ENCODE measurements at places on chromosomes 12 and 14. TPM values are rescaled to one million over a fixed set of nuclear protein-coding genes. Genes with fewer than 3 reads are reported as not detected.

DNA sequence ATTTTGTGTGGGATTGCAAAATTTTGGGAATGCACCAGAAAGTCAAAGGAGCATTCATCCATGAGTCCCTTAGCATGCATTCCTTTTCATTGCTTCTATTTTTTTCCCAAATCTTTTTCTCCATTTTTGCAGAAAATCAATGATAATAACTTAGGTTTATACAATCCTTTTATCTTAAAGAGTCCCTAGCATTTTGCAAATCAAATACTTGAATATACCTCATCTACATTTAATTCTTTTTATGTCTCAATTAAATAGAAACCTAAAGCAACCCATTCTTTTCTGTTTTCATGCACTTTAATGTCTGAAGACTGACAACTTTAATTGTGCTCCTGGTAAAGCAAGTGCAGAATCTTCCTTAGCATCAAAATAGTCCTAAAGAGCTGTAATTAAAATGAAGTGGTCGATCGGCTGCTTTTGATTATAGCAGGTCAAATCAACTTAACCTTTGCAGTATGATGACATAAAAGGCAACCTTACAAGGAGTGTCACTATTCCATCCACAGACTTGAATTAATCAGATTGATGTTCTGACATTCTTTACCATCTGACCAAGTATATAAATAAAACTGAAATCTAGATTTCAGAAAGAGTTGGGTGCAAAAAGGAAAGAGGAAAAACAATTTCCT is 168.4 kb downstream of the ALG10B start:
- no peak for DNase-seq

DNA sequence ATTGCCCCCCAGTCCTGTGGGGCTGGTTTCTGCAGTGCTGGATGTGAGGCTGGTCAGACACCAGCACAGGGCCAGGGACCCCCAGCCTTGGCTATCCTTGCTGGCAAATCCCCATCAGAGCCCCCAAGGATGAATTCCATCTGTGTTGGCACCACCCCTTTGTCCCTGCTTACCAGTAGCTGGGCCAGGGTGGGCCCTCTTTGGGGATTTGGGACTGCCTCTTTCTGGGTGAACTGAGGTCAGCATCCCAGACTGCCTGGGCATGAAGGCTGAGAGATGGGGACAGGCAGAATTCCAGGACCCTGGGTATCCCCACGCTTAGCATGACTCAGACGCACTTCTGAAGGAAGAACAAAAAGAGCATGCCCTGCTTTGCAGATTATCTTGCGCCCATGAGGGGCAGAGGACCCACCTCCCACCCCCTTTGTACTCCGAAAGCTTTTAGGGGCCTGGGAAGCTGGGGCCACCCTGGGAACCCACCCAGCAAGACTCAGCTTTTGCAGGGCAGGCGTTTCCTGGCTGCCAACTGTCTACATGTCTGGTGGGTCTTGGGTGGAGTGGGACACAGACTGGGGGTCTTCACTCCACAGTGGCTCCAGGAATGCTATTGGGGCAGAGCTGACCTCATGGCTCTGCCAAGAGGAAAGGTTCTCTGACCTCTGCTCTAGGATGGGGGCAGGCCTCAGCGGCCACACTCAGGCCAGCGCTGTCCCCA is 26.8 kb downstream of the RFLNA start:
- DNase-seq, result no peak

DNA sequence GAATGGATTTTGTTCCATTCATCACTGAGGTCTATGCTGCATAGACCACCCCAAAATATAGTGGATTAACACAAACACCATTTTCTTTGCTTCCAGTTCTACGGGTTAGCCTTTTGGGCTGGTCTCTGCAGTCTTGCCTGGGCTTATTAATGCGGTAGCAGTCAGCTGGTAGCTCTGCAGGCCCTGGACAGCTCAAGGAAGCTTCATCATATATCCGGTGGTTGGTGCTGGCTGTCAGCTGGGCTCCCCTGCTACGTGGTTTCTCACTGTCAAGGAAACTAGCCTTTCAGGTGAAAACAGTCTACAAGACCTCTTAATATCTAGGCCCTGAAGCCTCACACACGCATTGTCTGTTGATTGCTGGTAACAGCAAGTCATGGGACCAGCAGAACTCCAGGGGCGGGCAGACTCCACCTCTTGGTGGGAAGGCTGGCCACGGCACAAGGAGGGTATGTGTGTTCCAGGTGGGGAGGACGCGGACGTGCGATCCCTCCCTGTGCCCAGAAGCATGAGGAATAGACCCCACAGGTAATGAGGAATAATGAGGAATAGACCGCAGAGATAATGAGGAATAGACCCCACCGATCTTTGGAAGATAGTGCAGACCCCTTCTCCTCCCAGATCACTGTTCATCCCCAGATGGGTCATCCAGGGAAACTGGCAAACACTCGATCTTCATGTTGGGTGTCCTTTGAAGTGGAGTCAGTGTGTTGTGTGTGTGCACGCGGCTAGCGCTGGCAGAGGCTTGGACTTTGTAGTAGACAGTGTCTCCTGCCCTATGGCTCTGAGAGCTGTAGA is 13.3 kb downstream of the TSPAN9 start:
- DNase-seq, result peak; percentile 67

KCNC2 gene
- total RNA-seq, result not detected

- no peak for DNase-seq
Observed at GRCh38 chr12:21308785-21309184, 25.9 kb downstream of the SLCO1A2 start.

TTC6 gene
- total RNA-seq, result not detected

- DNase-seq, result no peak
Observed at GRCh38 chr12:3119756-3120601, 42.8 kb downstream of the TSPAN9 start.

DNA sequence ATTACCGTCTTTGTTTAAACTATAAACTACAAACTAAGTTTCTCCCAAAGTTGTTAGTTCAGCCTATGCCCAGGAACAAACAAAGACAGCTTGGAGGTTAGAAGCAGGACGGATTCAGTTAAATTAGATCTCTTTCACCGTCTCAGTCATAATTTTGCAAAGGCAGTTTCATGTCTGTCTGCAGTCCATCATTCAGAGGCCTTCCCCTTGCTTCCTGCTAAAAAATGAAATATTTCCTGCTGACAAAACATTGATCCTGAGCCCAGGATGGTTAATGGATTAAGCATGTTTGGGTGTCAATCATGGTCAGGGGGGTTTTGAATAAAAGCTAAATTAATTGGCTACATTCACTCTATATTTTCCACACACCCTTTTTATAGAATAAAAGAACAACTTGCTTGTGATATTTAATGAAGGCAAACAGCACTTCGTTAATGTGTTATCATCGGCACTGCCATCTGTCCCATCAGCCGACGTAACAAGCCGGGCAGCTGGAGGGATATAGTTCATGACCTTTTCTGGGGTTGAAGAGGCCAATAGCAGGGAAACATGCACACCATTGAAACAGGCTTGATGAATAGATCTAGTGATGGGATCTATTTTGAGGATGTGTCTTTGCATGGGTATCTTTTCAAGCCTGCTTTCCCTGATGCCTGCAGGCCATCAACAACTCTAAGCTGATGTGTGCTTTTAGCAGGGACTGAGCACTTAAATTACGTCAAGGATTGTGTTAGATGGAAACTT is 521.3 kb upstream of the TMEM132C start:
- no peak for DNase-seq

- DNase-seq, result no peak
Observed at GRCh38 chr14:91493169-91493568, 16.9 kb downstream of the PPP4R3A start.

GRCh38 chr14:93902619-93903307 is 24.4 kb upstream of the FAM181A start:
- no peak for DNase-seq

GOLGA3 gene
- 56.6 TPM for total RNA-seq

KCNH5 gene
- total RNA-seq, result 0.03 TPM

TSHR gene
- 3.1 TPM for total RNA-seq

DNA sequence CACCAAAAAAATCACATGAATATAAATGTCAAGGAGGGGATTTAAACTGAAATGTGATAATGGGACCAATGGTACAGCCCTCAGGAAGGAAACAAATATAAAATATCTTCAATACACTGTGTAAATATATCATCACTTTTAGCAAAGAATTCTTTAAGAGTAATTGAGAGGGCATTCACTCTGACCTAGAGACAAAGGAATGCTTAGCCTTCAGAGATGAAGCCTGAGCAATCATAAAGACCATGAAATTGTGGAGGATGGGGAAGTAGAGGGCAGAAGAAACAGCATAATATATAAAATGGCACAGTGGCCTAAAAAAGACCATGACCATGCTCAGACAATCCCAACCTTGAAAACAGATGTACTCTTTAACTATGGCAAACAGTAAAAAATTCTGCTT is 20.4 kb downstream of the YAF2 start:
- DNase-seq, result no peak

GRCh38 chr14:54836231-54836630 is 66.4 kb downstream of the GCH1 start:
- no peak for DNase-seq

DNA sequence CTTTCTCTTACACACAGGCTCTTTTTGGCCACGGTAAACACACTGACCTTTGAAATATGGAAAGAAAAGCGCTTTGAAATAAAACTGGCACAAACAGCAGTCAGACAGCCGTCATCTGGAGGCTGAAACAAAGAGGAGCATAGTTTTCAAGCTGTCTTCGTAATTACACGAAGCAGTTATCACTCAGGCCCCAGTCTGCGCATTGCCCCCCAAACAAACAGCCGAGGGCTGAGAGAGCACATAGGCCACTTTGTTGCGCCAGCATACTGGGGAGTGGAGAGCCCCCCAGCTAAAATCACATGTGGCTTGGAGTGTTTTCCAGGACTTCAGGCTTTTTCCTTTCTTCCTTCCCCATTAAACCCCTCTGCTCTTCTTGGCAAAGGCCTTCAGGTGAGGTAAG is 142.9 kb upstream of the BTG1 start:
- no peak for DNase-seq

DNA sequence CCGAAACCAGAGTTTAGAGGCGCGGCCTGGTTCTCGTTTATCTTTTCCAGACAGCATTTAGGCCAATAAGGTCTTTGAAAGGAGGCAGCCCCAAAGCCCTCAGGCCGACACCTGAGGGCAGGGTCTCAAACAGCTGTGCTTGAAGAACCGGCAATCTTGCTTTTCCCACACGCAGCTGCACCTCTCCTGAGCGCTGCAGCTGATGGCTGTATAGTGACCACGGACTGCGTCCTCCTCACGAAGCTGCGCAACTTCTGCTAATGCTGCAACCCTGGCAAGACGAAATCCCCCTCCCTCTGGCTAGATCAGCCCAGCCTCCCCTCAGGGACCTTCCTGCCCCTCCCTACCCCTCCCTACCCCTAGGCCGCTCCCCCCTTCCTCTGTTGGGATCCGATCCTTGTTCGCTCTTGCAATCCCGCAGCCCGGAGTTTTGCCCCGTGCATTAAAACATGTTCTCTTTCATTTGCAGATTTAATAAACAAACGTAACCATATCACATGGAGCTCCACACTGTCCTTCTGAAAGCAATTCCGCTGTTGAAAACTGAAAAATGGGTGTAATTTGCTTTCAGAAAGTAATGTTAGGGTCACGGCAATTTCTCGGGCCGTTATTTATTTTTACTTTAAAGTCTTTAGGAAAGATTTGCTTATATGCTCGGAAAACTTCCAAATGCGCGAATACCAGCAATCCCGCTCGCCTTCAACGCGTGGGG is 4.8 kb upstream of the PAX9 start:
- DNase-seq, result no peak

DNA sequence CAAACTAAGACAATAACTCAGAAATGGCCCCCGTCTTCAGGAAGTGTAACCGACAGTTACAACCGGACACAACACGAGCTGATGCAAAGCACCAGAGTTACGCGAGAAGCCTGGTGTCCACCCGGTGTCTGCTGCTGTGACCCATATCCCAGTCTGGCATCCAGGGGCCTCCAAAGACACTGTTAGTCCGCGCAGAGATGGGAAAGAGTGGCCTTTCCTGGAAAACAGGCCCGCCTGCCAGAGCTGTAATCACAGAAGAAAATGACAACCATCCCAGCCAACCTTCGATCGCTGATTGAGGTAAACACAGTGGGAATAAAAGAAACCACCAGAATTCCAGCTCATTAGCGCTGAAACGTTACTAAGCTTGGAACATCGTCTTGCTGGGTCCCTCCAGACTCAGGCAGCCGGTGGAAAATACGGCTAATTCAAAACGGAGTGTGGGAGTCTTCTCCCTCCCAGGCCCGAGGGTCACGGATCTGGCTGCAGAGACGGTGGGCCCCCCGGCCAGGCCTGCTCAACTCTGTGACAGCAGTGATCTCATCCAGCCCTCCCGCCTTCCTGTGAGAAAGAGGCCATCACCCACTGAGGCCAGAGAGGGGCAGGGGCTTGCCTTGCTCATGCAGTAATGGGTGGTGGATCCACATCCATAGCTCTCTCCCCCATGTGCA is 273.9 kb upstream of the RTL1 start:
- DNase-seq, result peak; percentile 62

GRCh38 chr12:62694632-62695031 is 228.0 kb downstream of the MON2 start:
- DNase-seq, result no peak

GRCh38 chr12:47850153-47851084 is 30.7 kb upstream of the HDAC7 start:
- DNase-seq, result no peak

DNA sequence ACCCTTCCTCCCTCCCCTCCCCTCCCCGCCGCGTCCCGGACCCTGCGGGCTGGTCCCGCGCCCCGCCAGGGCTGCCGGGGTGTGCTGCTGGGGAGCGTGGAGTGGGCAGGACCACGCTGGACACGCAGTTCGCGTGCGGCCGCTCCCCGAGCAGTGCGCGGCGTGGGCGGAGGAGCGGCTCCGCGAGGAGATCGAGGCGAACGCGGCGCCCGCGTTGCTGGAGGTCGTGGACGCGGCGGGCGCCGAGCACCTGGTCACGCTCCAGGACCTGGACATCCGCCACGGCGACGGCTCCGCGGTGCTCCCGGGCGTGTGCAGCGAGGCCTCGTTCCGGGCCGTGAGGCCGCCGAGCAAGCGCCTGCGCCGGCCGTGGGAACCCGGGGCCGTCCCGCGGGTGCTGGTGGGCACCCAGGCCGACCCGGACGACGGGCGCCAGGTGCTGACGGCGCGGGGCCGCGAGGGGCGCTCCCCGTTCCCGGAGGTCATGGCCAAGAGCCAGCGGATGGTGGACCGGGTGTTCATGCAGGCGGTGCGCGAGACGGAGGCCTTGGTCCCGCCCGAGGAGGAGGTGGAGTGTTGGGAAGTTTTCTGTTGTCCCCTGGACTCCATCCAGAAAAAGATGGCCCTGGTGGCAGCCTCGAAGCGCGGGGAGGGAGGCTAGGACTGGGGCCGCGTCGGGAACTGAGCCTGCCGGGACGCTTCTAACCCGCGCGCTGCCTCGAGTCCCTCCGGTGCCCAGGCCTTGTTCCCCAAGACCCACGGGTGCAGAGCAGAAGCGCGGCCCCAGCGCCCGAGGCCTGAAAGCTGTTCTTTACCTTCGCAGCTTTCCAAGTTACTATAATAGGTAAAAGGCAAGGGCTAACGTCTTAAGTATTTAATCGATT is 54.7 kb upstream of the EIF5 start:
- DNase-seq, result no peak

GRCh38 chr12:8475508-8476203 is 19.9 kb downstream of the CLEC6A start:
- DNase-seq, result no peak

FIGNL2 gene
- 0.83 TPM for total RNA-seq

DNA sequence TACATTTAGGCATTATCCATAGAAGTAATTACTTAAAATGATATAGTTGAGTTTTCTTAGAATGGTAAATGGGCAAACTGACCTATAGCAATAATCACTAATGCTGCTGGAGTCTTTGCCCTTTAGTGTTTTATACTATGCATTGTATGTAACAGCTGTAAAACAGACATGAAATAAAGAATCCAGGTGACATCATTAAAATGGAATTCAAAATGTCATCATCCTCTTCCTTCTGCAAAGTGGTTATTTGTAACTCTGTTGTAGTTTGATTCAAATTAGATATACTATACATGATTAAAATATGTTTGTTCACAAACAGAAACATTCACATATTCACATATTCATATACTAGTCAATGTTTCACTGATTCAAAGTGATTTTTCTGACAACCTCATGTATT is 598.8 kb downstream of the SLC16A7 start:
- no peak for DNase-seq
